ENCODE measurements at places on chromosomes 3 and 15.

- DNase-seq, result no peak
Measured at GRCh38 chr3:12339701-12340480, 51.0 kb downstream of the PPARG start.

DNA sequence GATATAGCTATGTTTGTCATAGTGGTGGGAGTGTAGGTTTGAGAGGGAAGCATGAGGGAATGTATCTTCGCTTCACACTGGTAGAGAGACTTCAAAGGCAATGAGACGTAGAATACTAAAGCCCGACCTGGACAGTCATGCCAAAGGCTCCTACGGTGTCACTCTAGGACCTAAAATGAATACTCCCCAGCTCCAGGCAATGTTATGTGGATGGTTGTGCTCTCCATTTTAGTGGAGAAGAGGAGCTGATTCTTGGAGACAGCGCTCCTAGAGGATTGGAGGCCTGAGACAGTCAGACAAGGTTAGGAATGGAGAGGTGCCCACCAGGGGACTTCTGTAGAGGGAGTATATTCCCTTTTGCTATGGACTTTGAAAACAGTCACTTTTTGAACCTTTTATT is 260.1 kb downstream of the MEX3B start:
- no peak for DNase-seq

- DNase-seq, result no peak
Measured at GRCh38 chr15:82133251-82133650, 87.4 kb upstream of the MEX3B start.

- no peak for DNase-seq
Measured at GRCh38 chr3:13229273-13229949, 156.2 kb upstream of the IQSEC1 start.

GRCh38 chr3:177157492-177157891 is 39.8 kb downstream of the TBL1XR1 start:
- no peak for DNase-seq

- DNase-seq, result no peak
Measured at GRCh38 chr15:65631503-65631902, 9.8 kb downstream of the SLC24A1 start.

GRCh38 chr15:74406992-74407705 is 26.6 kb downstream of the SEMA7A start:
- DNase-seq, result no peak

DNA sequence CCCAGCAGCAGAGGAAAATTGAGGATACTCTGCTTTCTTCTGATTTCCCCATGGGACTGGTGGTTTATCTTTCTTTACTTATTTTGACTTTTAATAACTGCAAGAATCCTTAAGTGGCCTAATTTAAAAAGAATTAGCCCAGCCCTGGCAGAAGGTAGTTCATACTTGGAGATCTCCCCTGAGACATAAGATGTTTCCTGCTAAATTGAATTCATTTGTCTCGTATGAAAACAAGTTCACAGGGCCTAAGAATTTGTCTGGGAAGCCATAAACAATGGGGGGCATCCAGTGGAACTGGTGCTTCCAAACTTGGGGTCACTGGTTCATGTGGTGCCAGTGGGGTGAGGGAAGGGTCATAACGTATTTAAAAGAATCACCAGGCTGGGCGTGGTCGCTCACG is 283.1 kb upstream of the RASGRP1 start:
- DNase-seq, result no peak

DNA sequence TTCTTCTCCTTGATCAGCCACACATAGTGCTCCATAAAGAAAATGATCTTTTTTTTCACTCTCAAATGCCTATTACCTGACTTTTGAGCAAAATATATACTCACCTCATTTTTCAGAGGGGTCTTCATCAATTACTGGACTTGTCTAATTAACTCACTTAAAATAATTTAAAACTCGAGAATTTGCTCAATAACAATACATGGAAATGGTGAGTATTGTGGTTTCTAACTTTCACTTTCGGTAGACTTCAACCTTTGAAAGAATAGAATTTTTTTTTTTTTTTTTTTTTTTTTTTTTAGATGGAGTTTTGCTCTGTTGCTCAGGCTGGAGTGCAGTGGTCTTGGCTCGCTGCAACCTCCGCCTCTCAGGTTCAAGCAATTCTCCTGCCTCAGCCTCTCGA is 17.7 kb upstream of the EPHB1 start:
- DNase-seq, result no peak

DNA sequence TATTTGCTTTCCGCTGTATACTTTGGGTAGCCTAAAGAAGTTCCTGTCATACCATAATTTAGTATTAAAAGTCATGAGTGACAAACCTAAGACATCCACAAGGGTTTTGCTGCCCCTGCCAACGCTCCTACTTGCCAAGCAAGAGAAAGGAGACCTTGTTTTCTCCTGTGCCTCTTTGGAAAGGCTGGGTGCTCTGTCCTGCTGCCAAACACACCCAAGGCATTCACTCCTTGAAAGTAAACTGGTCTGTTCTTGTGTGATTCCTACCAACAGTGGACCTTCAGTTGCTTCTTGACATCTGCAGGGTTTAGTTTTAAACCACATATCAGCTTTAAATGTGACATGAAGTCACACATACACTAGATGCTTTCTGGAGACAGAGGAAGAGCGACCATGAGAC is 295.4 kb downstream of the SLC9A9 start:
- DNase-seq, result no peak

DNA sequence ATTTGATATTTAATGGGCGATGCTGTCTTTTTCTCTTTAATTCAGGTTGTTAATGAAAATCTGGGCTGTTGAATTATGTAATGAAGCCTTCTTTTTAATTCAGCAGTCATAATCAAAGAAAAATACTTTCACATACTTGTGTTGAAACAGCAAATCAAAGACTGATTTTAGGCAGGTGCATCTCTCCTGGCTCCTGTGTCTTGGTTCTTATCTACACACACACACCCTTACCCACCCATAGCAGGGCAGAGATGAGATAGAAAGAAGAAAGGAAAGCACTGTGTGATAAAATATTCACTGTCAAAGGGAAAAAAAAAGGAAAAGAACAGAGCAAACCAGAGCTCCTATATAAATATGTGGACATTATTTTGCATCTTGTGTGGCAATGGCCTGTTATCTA is 130.6 kb upstream of the CGNL1 start:
- no peak for DNase-seq

DNA sequence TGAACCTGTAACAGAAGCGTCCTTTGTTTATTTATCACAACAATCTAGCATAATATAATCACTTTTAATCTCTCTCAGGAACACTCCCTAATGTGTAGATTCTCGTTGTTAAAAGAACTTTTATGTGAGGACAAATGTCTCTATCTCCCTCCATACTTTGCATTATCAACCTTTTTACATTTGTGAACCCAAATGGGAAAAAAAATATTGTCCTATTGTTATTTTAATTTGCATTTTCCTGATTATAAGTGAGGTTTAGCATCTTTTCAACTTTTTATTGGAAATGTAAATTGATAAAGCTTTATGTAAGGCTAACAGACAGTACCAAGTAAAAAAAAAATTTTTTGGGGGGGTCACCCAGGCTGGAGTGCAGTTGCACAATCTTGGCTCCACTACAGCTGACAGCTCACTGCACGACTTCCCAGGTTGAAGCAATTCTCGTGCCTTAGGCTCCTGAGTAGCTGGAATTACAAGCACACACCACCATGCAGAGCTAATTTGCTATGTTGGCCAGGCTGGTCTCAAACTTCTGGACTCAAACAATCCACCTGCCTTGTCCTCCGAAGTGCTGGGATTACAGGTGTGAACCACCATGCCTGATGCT is 33.0 kb upstream of the DENND4A start:
- DNase-seq, result no peak

GRCh38 chr15:100711516-100712021 is 109.2 kb downstream of the ASB7 start:
- peak; percentile 18 for DNase-seq

DNA sequence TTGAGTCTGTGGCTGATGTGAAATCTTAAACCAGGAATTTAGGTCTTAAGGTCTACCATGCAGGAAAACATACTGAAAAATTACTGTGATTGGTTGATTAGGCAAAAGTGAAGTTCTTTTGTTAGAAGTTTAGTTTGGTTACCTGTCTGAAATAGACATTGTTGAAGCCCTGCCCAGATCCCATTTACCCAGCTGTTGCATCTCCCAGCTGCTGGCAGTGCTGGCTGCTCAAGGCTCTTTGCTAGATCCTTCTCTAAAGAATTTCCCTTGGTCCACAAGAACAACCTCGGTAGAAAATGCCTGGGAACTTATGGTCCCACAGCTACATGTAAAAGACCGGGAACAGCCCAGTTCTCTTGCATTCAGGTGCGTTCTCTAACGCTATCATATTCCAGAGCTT is 137.3 kb downstream of the EDEM1 start:
- no peak for DNase-seq

DNA sequence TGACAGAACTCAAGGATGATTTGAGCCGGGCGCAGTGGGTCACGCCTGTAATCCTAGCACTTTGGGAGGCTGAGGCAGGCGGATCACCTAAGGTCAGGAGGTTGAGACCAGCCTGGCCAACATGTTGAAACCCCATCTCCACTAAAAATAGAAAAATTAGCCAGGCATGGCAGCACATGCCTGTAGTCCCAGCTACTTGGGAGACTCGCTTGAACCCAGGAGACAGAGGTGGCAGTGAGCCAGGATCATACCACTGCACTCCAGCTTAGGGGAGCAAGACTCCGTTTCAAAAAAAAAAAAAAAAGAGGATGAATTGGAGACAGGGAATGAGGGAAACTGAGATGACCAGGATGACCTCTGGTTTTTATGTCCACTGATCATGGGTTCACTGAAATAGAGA is 60.4 kb upstream of the CDIN1 start:
- no peak for DNase-seq

GRCh38 chr3:42077785-42078184 is 13.4 kb upstream of the TRAK1 start:
- DNase-seq, result no peak

DNA sequence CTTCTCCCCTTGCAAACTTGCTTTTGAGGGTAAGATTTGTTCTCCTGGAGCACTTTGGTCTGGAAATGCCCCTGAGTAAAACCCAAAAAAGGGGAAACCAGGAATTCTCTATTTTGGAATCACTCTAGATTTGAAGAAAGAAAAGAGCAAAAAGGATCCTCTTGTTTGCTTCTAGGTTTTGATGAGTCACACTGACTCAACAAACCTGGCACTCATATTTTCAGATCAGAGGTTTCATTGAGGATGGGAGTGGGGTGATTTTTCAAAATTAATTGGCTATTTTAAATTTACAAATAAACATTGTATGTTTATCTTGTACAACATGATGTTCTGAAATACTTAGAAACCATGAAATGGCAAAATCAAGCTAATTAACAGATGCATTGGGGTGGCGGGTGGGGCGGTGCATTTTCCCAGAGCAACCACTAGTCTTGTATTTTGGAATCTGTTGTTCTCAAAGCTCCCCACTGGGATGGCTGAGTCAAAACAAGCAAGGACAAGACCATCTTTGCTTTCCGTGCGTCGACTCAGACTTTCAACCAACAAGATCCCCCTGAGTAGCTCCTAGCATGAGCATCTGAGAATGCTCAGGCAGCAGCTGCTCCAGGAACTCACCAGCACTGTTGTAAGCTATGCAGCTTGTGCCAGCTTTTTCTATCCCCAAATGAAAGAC is 451.4 kb downstream of the WDR72 start:
- no peak for DNase-seq

DNA sequence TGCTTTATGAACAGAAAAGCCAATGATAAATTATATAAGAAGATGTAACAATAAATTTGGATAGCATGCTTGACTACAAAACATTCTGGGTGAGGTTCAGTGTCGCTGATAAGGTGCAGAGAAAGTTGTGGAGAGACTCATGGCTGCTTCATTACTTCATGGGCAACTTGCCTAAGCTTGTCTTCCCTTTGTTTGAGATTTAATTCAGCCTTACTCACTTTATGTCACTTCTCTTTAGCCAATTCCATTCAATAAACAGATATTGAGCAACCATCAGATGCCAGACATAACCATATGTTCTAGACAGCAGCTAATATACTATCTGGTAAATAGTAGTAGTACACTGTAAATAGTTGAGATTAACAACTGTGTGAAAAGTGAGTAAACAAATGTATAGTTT is 401.5 kb upstream of the FRG2C start:
- no peak for DNase-seq

DNA sequence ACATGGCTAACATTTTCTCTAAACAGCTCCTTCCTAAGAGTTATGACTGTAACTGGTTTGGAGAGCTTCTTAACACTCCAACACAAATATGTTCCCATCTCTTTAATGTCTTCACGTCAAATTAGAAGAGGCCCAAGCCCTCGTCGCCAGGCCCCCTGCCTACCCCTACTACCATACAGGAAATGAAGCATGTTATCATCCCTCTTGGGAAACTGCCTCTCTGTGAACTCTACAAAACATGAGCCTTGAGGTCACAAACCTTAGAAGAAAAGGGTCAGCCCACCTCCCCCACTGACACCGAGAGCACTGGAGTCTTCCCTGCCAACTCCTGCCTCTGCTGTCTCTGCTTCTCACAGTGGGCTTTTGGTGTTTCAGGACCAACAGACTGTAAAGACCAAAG is 243.1 kb upstream of the STT3B start:
- DNase-seq, result no peak

- no peak for DNase-seq
Measured at GRCh38 chr3:55329849-55330248, 157.3 kb downstream of the WNT5A start.

- DNase-seq, result no peak
Measured at GRCh38 chr3:126517986-126518778, 609 bp upstream of the UROC1 start.

DNA sequence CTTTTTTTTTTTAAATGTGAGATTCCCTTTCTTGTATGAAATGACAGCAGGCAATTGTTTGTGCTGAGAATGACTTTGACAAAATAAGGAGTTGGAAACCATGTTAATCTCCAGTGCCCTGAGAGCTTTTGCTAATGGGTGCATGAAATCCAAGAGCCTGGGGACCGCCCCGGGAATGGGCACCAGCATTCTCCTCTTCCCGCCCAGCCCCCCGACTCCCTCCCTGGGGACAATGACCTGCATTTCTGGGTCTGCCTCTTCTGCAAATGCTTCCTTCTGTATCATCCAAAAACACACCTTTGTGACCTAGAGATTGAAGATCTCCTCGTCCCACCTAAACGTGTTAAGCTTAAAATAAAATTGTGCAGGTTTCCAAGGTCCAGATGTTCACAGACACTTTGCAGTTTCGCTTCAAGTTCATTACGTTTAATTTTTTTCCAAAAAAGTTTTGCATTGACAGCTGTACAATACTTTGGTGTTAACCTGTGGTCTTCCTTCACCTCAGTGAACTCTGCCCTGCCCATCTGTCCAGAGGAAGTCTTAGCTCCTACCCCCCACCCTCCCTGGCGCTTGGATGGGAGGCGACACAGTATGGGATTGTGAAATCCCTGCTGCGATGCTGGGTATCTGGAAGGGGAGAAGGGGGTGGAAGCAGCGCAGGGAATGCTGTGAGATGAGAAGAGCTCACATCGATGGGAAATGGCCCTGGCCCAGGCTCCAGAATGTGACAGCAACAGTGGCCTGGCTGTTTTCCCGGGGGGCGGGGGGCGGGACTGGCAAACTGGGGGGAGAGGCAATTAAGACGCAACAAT is 50.1 kb downstream of the TLE3 start:
- peak; percentile 27 for DNase-seq

DNA sequence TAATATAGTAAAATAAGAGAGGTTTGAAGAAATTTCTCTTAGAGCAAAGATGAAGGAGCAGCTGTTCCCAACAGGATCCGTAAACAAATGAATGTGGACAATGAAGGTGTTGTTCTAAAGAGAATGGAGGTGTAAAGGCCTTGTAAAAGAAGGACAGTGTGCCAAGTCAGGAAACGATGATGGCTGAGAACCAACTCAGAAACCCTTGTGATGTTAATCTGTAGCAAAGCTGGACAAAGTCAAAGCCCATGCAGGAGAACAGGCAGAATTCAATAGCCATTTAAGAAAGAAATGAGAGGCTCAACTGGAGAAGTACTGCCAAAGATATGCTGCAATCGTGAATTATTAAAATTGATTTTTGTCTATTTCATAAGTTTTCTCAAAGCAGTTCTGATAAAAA is 192.2 kb downstream of the MBNL1 start:
- DNase-seq, result no peak

Measured in NCI-H524 (cell line).